ENCODE measurements at places on chromosomes 12 and 14.

- DNase-seq, result no peak
Observed at GRCh38 chr14:90979515-90979914, 80.9 kb downstream of the RPS6KA5 start.

GRCh38 chr14:47167402-47167801 is 508.0 kb downstream of the MDGA2 start:
- DNase-seq, result no peak

DNA sequence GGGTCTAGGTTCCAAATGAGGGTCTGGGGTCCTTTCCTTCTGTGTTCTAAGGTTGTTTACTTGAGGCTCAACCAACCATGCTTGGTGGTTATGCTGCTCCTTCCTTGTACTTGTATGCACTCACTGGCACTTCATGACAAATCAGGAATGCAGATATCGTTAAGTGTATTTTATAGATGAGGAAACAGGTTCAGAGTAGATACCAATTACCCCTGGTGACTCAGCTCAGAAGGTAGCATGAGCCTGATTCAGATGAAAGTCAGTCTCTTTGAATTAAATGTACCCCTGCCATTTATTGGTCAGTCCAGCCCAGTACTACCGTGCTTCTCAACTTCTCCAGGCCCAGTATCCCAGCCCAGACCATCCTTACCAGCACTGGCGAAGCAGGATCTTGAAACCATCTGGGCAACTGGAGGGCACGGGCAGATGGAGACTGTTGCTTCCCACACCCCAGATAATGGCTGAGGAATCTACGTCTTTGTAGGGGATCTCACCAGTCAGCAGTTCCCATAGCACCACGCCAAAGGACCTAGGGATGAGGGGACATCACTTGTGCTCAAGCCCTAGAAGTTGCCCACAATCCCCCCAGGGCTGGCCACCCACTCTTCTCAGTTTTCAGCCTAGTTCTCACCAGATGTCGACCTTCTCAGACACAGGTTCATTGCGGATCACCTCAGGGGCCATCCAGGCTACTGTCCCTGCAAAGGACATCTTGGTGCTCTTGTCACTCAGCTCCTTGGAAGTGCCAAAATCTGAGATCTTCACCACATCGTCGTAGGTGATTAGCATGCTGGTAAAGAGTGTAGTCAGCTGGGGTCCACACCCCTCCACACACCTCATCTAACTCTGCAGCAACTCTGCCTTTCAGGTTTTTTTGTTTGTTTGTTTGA is 14.3 kb downstream of the MAP3K12 start:
- DNase-seq, result no peak

DNA sequence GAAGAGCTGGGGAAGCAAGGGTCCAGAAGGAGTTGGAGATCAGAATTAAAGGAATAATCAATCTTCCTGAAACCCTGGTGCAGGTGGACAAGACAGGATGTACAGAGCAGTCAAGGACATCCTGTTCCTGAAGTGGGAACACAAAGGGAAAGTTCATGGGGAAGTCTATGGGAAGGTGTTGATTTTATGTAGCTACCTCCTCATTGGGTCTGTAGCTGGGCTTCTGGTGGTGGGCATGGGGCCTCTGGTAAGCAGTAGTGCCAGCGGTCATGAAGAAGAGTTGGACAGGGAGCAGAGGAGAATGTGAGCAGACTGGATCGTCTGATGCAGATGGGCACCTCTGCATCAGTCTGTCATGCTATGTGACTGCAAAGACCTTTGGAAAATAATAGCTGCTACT is 75.7 kb upstream of the PPM1H start:
- DNase-seq, result no peak

GRCh38 chr14:98189944-98190343 is 1082.1 kb downstream of the BCL11B start:
- DNase-seq, result no peak

- DNase-seq, result no peak
Observed at GRCh38 chr12:94109160-94109559, 39.2 kb upstream of the PLXNC1 start.

GRCh38 chr12:86283620-86284019 is 27.4 kb upstream of the MGAT4C start:
- DNase-seq, result no peak

DNA sequence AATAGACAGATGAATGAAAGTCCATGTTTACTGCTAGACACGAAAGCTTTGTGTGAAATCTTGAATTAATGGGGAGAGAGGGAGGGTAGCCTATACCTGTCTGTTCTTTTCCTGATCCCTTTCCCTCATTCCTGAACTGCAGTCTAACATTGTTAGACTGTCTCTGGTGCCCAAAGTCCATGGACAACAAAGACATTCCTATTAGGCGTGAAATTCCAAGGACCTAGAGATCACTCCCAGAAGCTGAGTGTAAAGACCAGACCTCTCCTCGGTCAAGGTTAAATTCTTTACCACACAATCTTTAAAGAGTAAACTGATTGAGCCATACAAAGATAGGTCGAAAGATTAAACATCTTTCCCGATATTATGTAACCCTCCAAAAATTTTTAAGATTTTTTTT is 270.7 kb upstream of the GARIN2 start:
- DNase-seq, result no peak

GRCh38 chr14:73576391-73576790 is 7.4 kb downstream of the ACOT2 start:
- DNase-seq, result no peak

DNA sequence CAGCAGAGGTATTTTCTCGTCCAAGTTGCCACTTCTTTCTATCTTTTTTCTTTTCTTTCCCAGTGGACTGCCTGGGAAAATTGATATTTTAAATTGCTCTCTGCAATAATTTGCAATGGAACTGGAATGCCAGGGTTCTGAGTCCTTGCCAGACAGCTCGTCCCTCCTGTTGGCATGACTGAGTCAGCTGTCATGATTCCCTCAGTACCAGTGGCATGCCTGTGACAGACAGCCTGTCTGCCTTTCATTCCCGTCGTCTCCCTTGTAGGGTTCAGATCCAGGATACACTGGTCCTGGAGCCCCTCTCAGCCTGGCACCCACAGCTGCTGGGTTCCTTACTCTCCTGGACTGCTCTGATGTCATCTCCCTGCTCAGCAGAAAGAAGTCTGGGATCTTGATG is 84.8 kb downstream of the PTPN11 start:
- DNase-seq, result no peak

- no peak for DNase-seq
Observed at GRCh38 chr12:121176826-121177529, 33.0 kb upstream of the P2RX4 start.

DNA sequence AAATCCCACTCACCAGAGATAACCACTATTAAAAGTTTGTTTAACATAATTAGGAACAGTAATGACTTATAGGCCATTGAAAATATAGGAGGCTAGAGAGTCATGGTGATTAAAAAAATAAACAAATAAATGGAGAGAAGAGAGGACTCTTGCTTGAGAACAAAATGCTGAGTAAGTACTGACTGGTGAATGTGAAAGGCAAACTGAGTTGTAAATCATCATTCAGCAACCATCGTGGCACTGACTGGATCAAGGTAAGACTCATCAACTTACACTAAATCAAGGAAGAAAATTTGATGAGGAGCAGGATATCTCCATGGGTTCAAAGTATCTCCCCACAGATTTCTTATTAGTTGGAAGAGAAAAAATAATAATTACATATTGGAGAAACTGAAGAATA is 14.1 kb upstream of the YBX3 start:
- DNase-seq, result no peak

DNA sequence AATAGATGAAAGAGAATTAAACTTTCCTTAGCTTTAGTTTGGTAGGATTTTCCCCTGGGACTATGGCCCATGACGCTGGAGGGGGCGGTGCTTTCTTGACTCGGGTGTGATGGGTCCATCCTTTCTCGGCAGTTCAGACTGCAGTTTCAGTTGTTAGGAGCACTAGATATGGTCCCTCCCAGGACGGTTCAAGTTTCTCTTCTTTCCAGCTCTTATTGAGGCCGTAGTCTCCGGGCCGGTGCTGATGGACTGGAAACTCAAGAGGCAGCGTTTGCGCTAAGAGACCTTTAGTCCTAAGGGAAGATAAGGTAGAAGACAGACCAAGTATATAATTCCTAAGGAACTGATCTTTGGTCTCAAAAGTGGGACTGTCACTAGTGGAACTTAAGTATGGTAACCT is 111.2 kb downstream of the RIN3 start:
- DNase-seq, result no peak

- DNase-seq, result no peak
Observed at GRCh38 chr12:49292729-49293055, 2.3 kb upstream of the PRPH start.

DNA sequence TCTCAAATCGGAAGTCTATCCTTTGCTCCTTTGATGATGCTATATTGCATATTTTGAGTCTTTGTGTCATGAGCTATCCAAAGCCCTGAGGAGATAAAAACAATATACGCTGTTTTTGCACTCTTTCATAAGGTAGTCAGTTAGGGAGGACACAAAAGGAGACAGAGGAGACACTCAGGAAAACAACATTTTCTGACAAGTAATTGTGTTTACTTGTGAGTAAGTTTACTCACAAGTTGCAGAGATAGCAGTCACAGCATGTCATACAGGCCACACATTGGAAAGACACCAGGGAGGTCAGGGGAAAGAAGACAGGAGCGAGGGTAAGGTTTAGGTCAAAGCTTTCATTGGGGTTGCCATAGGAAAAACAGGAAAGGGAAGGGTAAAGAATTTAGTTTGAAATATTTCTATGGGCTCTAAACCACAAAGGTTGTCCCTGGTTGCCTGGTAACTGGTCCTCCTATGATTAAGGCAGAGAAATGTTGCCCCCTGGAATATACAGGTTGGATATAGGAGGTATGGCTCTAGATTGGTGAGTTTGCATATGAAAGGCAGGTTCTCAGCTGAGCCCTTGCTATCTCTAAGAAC is 7.4 kb upstream of the GABARAPL1 start:
- no peak for DNase-seq

DNA sequence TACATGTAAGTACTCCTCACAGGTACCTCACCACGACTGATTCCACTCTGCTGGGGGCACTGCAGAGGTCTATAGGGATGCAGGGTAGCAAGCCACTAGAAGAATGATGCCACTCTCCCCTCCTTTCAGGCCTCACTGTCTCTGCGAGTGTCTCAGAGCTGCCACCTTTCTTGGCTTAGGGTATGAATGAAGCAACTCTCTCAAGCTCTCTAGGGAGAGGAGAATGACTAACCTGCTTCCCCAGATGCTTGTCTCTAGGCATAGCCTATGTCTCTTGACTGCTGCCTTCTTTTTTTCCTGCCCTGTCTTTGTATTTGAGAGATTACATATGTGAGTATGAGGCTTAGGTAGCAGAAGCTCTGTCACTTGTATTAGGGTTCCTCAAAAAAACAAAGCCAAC is 566.5 kb upstream of the ATP2B1 start:
- no peak for DNase-seq

DNA sequence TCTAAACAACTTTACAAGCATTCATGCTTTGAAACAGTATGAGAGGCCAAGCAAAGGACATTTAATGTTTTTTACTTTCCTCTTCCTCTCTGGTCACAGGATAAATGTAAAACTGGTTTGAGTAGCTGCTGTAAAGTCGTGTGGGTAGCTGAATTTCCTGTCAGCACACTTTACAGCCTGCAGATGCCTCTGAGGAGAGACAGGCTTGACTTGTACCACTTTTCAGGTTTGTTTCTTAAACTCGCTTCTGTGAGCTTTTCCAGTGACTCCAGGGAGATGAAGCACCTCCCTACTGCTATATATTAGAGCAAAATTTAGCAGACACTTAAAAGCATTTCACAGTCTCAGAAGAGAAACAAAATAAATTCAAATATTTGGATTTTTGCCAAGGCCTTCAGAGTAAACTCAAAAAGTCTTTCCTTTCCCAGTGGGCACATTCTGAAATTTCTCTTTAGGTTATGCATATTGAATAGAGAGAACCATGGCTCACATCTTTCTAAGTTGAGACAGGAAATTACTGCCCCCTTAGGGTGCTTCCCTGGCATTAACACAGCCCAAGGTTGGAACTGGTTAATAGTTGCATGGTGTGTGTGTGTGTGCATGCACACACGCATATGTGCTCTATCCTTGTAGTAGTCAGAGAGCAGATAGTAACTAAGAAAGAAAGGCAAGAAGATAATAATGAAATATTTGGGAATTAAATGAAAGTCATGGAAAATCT is 557.3 kb upstream of the MIS18BP1 start:
- no peak for DNase-seq

Measured in WTC11 (cell line).